Activated CD4-positive, alpha-beta T cell treated with anti-CD3 and anti-CD28 coated beads for 36 hours (primary cell): ENCODE measurements at places on chromosomes 7 and 10. TPM values are rescaled to one million over a fixed set of nuclear protein-coding genes. Genes with fewer than 3 reads are reported as not detected.
A peak's percentile ranks its signal among the peaks of the same experiment; 100 is the strongest.

The WAPL gene
- total RNA-seq: 43.2 TPM

DNA sequence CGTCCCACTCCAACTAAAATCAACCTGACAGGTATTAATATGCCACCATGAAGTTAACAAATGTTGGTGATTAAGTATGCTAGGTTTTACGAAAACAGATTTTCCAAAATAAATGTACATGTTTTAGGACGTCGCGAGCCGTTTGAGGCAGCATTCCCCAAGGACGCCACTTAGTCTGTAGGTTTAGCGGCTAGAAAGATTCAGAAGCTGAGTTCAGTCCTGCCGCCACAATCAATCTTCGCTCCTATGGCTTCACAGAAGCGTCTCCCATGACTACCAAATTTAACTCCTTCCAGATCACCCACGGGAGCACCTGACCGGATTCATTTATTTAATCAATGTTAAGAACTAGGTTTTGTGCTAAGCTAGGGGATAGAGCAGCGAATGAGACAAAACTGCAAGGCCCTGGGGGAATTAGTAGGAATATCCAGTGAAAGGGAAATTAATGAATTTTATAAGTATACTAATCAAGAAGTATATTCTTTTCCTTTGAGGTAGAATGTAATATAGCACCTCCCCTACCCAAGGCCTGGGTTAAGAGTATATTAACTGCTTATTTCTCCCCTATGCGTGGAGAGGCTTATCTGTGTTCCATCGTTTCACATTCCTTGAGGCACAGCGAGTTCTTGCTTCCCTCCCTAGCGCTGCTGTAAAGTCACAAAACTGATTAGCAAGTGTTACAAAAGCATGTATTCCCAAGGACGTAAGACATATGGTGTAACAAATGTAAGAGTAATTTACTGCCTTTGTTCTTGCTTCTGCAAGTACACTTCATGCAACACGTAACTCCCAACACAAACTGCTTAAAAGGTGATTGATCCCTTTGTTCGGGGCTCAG is 994 bp upstream of the CYP51A1 start:
- H3K36me3 ChIP-seq: peaks cover 14% of the 10 kb centered on the region
- no peaks in the 10 kb centered on the region for H3K27me3 ChIP-seq
- peak overlapping the region; percentile 99 for H3K27ac ChIP-seq
- H3K4me3 ChIP-seq: peak overlapping the region; percentile 98
- peaks cover 20% of the 10 kb centered on the region for H3K4me1 ChIP-seq

- peaks cover 45% of the 10 kb centered on the region for H3K27me3 ChIP-seq
- no peaks in the 10 kb centered on the region for H3K36me3 ChIP-seq
- peaks cover 5% of the 10 kb centered on the region for H3K4me1 ChIP-seq
- DNase-seq: no peak
These were observed 55.4 kb downstream of the MICALL2 start for GRCh38 chr7:1403638-1404459.

The ZNF735 gene
- total RNA-seq: not detected

The AGMO gene
- total RNA-seq: not detected

GRCh38 chr7:44277391-44277790 is 48.0 kb downstream of the CAMK2B start:
- no peaks in the 10 kb centered on the region for H3K36me3 ChIP-seq
- H3K27me3 ChIP-seq: no peaks in the 10 kb centered on the region
- H3K4me1 ChIP-seq: no peaks in the 10 kb centered on the region
- no peak for DNase-seq
- H3K4me3 ChIP-seq: no peak overlapping the region
- H3K27ac ChIP-seq: no peak overlapping the region

- H3K27me3 ChIP-seq: peaks cover 19% of the 10 kb centered on the region
- no peaks in the 10 kb centered on the region for H3K4me1 ChIP-seq
- no peak overlapping the region for H3K4me3 ChIP-seq
- DNase-seq: no peak
- H3K36me3 ChIP-seq: no peaks in the 10 kb centered on the region
These were observed 49.6 kb downstream of the LGI1 start for GRCh38 chr10:93807371-93807770.

- peak; percentile 9 for DNase-seq
- H3K36me3 ChIP-seq: no peaks in the 10 kb centered on the region
- no peaks in the 10 kb centered on the region for H3K4me1 ChIP-seq
- H3K27me3 ChIP-seq: peaks cover 10% of the 10 kb centered on the region
- no peak overlapping the region for H3K27ac ChIP-seq
These were observed 21.0 kb downstream of the OR2F1 start for GRCh38 chr7:143975617-143976016.

- no peak for DNase-seq
- peaks cover 58% of the 10 kb centered on the region for H3K36me3 ChIP-seq
- peaks cover 10% of the 10 kb centered on the region for H3K4me1 ChIP-seq
- no peak overlapping the region for H3K4me3 ChIP-seq
These were observed 15.6 kb downstream of the MDH2 start for GRCh38 chr7:76063525-76063924.

GRCh38 chr10:71520042-71520441 is 123.3 kb downstream of the CDH23 start:
- H3K27ac ChIP-seq: no peak overlapping the region
- no peaks in the 10 kb centered on the region for H3K4me1 ChIP-seq
- no peak overlapping the region for H3K4me3 ChIP-seq

DNA sequence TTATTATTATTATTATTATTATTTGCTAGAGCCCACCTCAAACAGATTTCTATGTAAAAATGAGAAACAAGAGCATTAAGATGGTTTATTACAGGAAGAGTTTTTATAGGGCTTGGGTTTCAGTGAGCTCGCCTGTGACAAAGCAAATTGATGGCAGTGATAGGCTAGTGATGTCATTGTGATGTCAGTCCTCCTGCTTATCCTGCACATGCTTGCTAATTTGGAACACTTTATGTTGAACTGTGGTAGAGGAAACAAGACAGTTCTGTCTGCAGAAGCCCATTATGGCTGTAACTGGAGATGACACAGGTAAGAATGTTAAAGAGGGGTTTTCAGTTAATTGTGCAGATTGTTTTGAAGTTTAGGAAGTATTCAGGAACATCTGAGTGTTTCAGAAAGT is 68.3 kb downstream of the CREM start:
- H3K27me3 ChIP-seq: no peaks in the 10 kb centered on the region
- peak overlapping the region; percentile 98 for H3K27ac ChIP-seq
- H3K4me3 ChIP-seq: peak overlapping the region; percentile 79
- H3K36me3 ChIP-seq: peaks cover 29% of the 10 kb centered on the region
- peaks cover 45% of the 10 kb centered on the region for H3K4me1 ChIP-seq
- peak; percentile 61 for DNase-seq

GRCh38 chr10:117431160-117431559 is 55.9 kb upstream of the PDZD8 start:
- no peaks in the 10 kb centered on the region for H3K36me3 ChIP-seq
- peaks cover 8% of the 10 kb centered on the region for H3K27me3 ChIP-seq
- H3K4me1 ChIP-seq: no peaks in the 10 kb centered on the region

GRCh38 chr10:46267132-46267985 is 19.4 kb upstream of the ANTXRL start:
- no peak overlapping the region for H3K27ac ChIP-seq
- H3K27me3 ChIP-seq: no peaks in the 10 kb centered on the region
- H3K4me3 ChIP-seq: no peak overlapping the region
- no peak for DNase-seq
- peaks cover 18% of the 10 kb centered on the region for H3K4me1 ChIP-seq
